NCI-H460 (cell line): ENCODE measurements at places on chromosomes 7 and 10.
A peak's percentile ranks its signal among the peaks of the same experiment; 100 is the strongest.

- DNase-seq, result no peak
Observed at GRCh38 chr10:125149680-125150047, 10.7 kb downstream of the CTBP2 start.

DNA sequence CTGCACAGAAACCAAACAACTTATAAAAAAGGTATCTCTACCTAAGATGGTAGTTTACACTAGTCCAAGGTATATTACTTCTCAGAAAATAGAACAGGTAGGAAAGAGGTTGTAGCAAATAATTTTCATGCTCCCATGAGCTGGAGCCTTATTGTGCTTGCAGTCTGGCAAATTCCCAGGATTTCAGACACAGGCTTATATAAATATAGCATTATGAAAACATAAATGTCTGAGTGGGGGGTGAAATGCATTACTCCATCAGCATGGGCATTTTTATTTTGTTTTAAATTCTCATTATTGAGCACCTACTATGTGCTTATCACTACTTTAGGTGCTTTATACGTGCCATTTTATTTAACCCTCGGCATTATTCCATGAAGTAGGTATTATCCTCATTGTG is 83.0 kb upstream of the PHYHIPL start:
- DNase-seq, result no peak

DNA sequence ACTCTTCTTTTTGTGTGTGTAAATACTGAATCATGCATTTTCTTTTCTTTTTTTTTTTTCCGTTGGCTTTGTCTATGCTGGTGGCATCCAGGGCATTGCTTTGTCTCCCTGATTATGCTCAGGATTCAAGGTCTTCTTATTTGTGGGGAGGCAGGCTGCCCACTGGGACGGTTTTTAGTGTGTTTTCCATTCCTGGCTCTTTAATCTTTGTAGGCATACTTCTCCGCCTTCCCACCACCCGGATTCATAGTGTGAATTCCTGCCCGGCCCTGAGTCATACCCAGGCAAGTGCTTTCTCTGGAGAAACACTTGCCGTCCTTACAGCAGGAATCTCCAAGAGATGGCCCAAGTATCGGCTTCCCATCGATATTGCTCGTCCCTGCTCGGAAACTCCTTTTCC is 5.2 kb downstream of the ZNF655 start:
- DNase-seq, result no peak

DNA sequence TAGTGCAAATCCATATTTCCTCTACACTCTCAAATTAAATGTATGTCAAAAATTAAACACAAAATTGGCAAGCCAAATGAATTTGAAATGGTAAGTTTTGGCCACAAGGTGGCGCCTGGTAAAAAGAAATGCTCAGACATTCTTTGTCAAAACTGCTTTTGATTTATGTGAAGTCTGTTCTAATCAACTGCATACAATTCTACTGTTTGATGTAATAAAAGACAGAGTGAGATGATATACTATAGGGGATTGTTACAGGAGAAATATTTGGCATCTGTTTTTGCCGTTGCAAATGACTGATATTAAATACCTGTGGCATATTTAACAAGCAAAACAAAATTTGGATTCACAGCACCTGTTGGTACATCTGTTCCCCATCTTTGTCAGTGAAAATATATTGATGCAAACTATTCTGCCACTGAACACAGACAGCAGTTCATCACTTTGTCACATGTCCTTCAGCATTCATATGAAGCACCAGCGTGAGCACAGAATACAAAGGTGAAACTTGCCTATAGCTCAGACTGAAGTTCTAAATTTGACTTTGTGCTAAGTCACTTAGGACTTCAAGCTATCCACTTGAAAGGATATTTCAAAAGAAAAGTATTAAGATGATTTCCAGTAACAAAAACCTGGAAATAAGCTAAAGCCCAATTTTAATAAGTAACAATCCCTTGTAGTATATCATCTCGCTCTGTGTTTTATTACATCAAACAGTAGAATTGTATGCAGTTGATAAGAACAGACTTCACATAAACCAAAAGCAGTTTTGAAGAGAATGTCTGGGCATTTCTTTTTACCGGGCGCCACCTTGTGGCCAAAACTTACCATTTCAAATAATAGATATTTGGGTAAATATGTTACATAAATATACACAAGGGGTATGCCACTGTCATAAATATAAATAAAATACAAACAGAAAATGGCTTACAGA is 10.2 kb upstream of the CH25H start:
- peak; percentile 54 for DNase-seq

DNA sequence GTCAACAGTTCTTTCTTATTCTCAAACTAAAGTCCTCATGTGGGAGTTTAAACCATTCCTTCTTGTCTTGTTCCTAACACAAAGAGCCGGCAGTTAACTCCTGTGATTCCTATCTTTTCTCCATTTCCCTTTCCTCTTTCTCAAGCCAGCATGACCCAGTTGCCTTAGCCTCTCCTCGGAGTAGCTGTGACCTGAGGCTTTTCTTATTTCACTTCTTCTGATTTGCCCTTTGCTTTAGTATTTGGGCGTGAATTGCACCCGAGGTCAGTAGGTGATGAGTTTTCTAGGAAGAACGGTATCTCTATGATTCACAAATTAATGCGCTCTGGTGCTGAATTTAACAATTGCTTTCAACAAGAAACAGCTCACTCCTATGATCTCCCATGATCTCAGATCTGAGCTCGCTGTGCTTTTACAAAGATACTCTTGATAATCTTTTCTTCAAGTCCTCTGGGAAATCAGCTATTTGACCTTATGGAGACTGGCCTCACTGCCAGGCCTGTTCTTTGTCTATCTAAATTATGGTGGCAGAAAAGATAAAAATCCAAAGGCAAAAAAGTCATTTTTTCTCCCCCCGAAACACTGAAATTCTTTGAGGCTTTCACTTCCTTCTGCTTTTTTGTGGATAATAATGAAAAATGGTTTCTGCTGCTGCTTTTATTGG is 184.6 kb downstream of the JCAD start:
- peak; percentile 14 for DNase-seq

DNA sequence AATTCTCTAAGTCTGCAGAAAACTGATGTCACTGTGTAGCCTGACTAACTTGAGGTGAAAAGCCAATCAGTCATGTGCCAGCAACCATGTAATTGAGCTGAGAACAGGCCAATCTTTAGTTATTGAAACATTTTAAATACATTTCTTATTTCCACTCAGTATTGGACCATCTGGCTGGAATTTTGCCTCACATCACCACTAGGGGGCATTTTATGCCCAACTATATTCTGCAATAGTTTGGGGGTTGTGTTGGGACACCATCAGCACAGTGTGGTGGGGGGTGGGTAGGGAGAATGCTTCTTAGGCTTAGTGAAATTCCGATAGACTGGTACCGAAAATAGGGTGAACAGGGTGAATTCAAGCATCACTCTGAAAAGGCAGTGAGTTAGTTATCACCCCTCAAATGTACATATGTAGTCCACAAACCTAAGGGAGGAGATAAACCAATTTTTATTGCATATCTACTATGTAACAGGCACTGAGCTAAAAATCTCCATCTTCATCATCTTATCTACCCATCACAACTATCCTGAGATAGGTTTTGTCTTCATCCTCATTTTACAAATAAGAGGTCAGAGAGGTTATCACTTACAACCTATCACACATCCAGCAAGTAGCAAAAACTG is 17.8 kb downstream of the NPSR1 start:
- DNase-seq, result peak; percentile 33

DNA sequence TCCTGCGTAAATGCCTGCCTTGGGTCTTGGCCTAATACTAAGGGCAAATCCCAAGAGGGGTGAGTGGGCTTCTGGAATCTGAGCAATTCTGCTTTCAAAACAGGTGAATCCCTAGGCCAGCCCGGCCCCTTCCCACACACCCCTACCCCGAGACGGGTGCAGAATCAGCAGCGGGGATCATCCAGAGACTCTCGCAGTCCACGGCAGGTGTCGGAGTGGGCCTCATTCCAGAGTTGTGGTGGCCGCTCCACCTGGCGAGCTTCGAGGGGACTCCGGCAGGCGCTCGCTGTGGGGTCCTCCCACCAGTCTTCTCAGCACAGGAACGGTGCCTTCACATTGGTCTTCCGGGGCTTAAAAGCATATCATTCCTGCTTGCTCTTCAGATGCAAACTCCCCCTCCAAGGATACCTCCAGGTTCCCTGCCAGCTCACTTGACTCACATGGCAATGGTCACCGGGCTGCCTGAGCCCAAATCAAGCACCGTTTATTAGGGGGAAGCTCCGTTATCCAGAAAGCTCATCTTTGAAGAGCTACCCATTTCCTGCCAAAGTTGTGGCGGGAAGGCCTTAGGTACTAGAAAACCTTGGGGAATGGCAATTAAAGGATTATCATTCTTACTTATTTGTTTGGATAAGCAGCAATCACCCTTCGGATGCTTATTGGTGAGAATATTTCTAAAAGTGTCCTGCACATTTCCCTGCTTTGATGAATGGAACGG is 67.6 kb downstream of the PRKAG2 start:
- no peak for DNase-seq

GRCh38 chr10:69957886-69958555 is 94.6 kb upstream of the MACROH2A2 start:
- peak; percentile 55 for DNase-seq

DNA sequence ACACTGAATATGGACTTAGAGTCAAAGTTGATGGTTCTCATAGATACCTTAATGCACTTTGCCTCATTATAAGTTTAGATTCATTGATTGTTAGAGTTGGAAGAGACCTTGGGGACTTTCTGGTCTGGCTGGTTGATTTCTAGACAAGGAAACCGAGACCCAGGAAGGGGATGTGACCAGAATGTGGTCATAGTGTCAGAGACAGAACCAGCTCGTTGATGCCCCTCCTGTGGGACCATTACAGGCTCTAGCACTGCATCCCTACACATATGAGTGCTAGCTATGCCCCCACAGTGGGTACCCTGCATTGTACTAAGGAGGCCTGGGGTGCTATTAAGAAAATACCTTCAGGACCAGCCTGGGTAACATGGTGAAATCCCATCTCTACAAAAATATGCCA is 306.6 kb downstream of the CAMK1D start:
- no peak for DNase-seq

DNA sequence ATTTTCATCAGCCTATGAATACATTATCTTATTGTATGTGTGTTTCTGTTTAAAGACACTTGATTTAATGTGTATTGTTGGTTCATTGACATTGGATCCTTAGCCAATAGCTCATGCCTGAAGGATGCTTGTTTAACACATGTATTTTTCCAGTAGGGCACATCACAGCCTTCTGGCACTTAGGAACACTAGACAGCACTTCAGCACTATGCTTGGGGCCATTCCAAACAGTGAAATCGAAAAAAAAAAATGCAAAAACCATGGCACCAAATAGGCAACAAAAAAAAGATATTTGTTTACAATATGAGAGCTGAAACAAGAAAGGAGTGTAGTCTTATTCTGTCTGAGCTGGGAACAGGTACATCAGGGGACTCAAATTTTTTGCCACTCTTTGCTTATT is 262.8 kb downstream of the SLC25A13 start:
- no peak for DNase-seq

- no peak for DNase-seq
Observed at GRCh38 chr10:25492680-25493079, 317.9 kb downstream of the GPR158 start.

- no peak for DNase-seq
Observed at GRCh38 chr7:17340655-17341054, 42.2 kb downstream of the AHR start.
